Panc1 (cell line): ENCODE measurements at places on chromosomes 13 and 19.

DNA sequence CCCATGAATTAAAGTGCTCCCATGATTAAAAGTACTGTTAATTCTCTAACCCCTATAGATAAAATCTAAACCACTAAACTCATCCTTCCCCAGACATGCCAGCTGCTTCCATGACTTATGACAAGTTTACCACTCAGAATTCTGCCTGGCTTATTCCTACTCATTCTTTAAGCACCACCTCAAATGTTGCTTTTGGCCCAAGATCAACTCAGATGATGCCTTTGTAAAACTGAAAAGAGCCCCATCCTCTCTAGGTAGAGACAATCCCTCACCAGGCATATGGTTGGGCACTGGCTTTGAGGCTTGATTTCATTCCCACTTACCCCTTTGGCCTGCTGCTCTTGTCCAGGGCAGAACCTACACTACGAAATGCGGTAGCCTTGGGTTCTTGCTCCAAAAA is 250.0 kb downstream of the DNAJC15 start:
- DNase-seq: no peak

GRCh38 chr13:42305503-42305902 is 33.6 kb downstream of the AKAP11 start:
- no peak for DNase-seq

DNA sequence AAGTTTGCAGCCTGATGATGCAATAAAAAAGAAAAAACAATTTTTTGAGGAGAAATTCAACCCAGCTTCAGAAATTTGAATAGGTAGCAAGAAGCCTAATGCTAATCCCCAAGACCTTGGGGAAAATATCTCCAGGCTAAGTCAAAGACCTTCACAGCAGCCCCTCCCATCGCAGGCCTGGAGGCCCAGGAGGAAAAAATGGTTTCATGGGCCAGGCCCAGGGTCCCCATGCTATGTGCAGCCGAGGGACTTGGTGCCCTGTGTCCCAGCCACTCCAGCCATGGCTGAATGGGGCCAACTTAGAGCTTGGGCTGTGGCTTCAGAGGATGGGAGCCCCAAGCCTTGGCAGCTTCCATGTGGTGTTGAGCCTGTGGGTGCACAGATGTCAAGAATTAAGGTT is 210.3 kb downstream of the SUCLA2 start:
- no peak for DNase-seq

GRCh38 chr13:83311886-83312577 is 570.2 kb downstream of the SLITRK1 start:
- no peak for DNase-seq

DNA sequence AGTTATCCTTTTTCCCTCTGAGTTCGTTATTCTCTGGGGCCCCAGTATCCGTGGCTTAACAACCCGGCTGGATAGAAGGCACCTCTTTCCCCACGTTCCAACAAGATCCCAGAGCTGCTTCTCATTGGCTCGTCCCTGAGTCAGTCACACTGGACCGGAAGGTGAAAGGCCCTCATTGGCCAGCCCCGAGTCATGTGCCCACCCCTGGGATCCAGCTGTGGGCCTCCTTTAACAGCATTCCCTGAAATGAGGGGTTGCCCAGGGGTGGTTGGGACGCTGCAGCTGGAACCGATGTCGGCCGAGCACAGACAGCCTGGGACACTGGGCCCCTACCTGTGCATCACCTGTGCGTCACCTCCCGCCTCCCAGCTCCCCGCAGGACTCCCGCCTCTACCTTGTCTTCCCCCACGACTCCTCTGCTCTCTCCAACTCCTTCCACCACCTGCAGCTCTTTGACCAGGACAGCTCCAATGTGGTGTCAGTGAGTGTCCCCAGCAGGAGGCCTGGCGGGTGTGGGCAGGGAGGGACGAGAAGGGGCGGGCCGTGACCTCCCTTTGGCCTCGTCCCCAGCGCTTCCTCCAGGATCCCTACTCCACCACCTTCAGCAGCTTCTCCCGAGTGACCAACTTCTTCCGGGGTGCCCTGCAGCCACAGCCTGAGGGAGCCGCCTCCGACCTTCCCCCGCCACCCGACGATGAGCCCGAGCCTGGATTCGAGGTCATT is 4.3 kb downstream of the TBC1D17 start:
- no peak for DNase-seq

- DNase-seq: no peak
Measured at GRCh38 chr13:33016414-33017322, at the start of gene KL. TSS of gene KL (plus strand) at chr13:33016423. CDS start at chr13:33016441, 18 bp downstream.

GRCh38 chr13:44287958-44288357 is 85.7 kb upstream of the SERP2 start:
- DNase-seq: no peak

DNA sequence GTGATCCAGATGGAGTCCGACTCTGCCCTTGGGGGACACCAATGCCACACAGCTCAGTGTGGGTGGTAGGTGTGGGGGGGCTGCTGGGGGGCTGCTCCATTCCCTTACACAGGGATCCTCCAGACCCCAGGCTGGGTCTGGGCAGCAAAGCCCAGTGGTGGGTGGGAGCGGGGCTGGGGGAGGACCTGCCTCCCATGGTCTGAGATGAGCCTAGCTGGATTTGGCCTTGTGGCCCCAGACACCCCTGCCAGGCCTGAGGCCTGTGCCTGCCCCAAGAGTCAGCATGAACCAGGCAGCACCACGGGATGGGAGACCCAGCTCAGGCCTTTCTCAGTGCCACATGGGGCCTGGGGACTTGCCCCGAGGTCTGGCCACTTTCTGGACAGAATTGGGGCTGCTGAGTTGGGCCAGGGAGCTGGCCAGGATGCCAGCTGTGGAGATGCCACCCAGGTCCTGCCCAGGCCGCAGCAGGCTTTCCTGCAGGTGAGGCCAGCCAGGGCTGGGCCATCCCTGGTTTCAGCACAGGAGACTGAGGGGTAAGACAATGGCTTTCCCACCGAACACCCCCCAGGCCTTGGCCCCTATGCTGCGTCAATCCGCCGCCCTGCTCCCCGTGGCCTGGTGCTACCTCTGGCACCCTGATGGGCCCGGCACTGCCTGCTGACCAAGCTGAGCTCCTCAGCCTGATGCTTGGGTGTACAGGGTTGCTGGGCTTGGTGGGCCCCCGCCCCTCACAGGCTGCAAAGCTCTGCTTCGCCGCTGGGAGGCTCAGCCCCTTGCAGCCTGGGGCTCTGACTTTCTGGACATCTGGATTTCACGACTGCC is 24.2 kb downstream of the CEBPG start:
- no peak for DNase-seq

DNA sequence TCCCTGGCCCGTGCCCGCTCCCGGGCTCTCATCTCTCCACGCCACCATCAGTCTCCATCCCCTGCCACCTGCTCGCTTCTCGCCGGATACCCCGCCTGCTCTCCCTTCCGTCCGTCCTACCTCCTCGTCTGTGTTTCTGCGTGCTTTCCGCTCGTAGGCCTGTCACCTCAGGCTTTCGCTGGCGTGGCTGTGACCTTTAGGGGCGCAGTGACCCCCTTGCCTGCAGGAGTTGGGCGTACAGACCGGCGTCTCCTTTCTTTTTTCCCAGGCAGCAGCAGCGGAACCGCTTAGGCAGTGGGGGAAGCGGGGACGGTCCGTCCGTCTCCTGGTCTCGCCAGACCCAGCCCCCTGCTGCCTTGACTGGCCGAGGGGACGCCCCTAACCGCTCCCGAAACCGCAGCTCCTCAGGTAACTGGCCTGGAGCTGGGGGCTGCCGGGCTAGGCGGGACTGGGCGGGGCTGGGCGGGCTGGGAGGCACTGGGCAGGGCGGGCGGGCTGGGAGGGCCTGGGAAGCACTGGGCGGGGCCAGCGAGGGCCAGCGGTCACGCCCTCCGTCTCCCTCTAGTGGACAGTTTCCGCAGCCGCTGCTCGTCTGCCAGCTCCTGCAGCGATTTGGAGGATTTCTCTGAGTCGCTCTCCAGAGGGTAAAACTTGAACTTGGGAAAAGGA is 6.3 kb downstream of the PGLYRP1 start:
- no peak for DNase-seq

GRCh38 chr13:102504002-102504401 is 92.8 kb upstream of the TPP2 start:
- no peak for DNase-seq

GRCh38 chr13:22085001-22085400 is 414.1 kb downstream of the FGF9 start:
- no peak for DNase-seq

DNA sequence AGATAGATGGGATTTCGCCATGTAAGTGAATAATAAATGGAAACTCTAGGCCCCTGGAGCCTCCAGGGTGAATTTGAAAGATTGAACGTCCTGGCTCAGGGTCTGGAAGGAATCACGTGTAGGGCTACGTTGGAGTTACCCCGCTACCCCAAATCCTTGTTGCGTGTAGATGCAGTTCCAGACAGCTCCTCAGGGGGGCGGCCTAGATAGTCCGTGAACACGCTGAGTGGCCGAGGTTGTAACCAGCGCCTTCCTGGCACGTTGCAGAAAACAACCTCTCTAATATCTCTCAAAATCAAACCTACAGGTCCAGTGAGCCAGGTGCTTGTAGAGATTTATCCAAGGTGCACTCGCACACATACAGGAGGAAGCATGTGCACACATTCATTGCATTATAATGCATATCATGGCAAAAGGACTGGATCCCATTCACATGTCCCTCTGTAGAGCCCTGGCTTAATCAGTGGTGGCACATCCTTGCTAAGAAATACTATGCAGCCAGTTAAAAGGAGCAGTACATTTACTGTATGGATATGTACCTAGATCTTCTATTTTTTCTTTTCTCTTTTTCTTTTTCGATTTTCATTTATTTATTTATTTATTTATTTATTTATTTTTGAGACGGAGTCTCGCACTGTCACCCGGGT is 2.5 kb upstream of the KEAP1 start:
- no peak for DNase-seq

- no peak for DNase-seq
Measured at GRCh38 chr13:34247596-34247995, 429.6 kb downstream of the RFC3 start.

DNA sequence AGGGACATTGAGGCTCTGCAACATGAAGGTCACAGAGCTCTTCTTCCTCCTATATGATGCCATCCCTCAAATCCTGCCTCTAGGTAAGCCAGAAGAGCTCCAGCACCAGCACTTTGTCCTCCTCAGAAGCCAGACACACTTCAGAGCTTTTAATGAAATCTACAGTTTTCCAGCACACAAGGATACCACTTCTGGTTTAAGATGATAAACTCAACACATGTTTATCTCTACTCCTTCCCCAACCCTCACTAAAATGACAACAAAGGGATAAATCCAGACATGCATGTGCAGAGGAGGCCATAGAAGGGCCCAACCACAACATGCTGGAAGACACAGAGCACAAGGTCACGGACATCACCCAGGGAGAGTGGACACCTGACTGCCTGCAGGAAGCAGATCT is 195.3 kb downstream of the USP12 start:
- no peak for DNase-seq

DNA sequence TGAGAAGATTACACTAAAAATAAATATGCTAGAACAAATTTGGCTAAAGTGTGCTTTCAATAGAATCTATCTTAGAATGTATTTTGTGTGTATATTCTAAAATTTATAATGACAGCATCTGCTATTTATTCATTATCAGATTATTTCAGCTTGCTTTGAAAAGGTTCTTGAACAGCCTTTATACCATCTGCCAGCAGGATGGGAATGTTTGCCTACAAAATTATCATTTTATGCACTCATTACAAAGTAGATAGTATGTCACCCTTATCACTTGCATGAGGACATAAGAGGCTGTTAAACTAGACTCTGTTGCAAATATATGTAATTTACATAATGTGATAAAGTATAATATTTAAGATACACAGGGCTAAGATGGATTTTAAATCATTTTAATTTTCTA is 1286.9 kb upstream of the PCDH20 start:
- DNase-seq: no peak

DNA sequence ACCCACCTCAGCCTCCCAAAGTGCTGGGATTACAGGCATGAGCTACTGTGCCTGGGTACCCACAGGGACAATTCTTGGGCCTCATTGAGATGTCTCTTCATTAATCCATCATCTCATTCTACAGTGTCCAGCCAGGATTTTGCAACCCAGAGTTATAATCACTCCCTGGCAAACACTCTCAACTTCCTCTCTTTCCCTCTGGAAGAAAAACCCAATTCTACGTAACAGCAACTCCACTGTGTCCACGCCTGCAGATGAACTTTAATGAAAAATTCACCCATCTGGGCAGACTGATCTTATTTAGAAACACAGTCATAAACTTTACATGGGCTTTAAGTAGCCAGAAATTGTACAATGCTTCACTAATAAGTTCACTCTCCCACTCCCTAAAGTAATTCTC is 90.1 kb upstream of the ABCC4 start:
- no peak for DNase-seq

- DNase-seq: no peak
Measured at GRCh38 chr13:107461751-107462150, 753.6 kb downstream of the LIG4 start.

DNA sequence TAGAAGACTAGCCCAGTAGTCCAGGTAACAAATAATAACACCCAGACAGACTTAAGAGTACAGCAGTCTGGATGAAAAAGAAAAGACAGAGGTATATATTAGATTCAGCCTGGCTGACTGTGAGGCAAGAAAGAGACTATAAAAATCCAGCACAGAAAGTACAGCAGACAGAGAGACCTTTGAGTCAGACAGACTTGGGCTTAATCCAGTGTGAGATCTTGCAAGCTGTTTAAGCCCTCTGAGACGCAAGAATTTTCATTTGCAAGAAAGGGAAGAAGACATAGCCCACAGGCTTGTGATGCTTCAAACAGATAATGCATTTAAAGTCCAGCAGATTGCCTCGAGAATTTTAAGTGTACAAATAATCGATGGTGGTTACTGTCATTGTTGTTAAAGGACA is 471.4 kb downstream of the LIG4 start:
- DNase-seq: no peak

- no peak for DNase-seq
Measured at GRCh38 chr19:2457394-2458037, 757 bp upstream of the LMNB2 start.

DNA sequence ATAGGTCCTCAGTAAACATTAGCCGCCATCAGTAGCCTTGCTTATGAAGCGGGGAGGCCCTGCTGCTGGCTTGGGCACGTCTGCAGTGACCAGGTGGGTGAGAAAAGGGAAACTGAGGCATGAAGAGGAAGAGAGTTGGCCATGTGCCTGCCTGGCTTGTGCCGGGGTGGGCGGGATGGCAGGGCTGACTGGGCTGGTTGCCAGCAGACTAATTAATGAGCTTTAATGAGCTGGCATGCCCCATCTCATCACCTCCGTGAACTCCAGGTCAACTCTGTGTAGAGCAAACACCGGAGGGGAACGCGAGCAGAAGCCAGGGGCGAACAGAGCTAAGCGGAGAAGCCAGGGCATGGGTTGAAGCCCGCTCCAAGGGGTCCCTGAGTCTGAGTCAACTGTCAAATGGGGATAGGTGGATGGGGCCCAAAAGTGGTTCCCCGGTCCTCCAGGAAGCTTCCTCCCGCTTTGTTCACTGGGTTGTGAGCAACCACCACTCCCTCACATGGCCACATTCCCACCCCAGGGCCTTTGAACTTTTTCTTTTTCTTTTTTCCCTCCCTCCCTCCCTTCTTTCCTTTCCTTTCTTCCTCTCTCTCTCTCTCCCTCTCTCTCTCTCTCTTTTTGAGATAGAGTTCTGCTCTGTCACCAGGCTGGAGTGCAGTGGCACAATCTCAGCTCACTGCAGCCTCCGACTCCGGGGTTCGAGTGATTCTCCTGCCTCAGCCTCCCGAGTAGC is 8.7 kb downstream of the NR2F6 start:
- no peak for DNase-seq
